Stimulated activated memory B cell treated with anti-CD40 and anti-IgM and Interleukin-4, amounts not matched to agents 10 μg/mL and 1 μg/mL and 100 μg/mL, for 72 hours (primary cell): ENCODE measurements at places on chromosomes 6 and 20.

DNA sequence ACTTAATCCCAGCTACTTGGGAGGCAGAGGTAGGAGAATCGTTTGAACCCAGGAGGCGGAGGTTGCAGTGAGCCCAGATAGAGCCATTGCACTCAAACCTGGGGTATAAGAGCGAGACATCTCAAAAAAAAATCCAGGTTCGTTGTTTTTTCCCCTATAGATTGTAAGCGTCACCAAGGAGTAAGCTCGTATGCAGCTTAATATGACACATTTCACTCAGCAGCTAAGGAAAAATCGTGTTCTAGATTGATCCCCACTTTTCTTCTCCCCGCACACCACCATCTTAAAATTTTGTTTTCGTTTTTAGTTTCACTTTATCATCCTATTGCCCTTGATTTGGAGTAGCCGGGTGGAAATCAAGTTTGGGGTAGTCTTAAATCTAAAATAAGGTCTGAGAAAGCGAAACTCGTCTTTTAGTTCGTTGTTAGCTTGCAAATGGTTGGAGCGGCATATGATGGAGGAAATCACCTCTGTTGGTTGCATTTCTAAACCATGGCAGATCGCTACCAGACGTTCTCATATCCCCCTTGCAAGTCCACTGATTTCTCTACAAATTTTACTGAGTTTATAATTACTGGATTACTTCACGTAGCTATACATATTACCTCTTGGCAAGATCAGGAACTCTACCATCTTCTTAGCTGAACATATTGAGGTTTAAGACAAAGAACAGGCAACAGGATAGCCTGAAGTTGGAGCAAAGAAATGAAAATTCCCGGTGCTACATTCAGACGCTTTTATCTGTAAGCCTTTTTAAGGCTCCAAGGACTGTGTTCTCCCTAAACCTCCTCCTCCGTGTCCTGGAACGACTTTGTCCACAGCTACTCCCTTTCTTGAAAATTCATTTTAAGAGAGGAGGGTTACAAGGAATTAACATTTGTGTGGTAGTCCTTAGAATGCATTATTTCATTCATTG, 91.1 kb upstream of the BTN3A2 start:
- no peak for ATAC-seq

DNA sequence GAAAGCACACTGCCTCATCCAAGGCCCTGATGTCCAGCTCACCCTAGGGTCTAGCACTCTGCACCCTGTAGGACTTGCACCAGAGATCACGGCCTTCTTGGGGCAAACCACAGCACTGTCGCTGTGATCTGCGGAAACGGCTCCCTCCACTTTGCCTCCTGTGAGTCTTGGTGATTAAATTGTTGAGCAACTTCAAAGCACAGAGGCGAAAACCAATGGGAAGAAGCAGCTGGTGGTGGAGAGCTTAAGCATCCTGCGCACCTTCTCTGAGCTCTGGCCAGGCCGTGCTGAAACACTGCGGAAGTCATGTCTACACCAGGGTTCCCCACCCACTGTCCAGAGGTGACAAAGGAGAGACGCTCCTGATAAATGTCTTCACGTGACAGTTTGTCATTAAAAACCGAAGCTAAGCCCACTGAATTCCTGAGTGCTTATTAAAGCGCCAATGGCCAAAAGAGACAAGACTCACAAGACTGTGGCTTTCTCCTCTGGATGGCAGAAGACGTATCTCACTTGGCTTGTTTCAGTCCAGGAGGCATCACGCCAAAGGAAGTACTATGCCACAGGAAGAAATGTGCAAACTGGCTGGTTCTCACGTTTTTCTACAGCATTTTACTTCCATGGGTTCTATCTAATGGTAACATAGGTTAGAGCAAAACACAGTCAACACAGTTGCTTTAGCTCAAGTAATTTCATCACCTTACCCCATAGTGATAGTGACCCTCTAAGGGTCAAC, 3.1 kb downstream of the RAMACL start:
- ATAC-seq, result no peak

DNA sequence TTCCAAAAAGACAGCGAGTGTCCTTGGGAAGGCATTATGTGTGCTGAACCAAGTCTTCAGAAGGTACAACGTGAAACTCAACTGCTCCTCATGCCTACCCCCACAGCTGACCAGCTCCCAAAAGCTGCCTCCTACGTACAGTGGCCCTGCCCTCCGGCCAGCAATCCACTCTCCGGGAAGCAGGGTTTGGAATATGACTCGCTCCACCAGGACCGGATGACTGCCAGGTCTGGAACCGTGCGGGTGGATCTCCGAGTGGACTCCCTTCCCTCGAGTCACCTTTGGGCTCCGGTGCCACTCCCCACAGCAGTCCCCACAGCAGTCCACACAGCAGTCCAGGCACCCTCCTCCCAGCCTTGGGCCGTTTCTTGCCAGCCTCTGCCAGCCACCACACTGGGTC, 4.3 kb downstream of the ZBTB46 start:
- ATAC-seq, result no peak

- ATAC-seq, result no peak
Measured at GRCh38 chr6:91088515-91088914, 501.6 kb upstream of the MAP3K7 start.

DNA sequence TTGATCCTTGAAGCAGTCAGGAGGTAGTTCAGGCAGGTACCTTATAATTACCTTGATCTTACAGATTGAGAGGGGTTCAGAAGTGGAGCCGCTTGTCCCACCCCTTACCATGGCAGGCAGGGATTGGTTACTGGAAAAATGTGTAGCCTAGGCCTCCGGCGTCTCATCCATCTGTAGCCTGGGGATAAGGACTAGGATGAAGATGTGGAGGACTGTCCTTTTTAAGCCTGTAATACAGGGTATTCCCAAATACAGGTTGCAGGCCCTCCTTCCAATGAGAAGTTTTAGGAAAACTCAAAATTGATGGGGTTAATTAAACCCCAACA, 2.8 kb downstream of the HMGA1 start:
- ATAC-seq, result no peak

DNA sequence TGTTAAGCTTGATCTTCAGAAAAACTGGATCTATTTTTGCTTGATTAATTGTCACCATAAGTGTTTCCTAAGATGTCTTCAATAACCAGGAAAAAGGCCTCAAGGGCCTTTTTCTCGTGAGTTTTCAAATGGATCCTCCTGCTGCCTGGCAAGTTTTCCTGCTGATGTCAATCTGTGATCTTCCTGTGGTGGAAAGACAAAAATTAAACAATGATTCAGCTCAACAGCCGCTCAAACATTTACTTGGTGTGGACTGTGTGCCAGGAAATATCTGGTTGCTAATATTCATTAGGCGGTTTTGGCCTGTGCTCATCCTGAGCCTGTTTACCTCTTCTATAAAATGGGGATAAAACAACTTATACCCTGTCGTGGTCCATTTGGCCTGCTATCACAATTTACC, 35.4 kb upstream of the SSTR4 start:
- no peak for ATAC-seq

GRCh38 chr6:79525272-79526100, 11.7 kb downstream of the LCA5 start:
- no peak for ATAC-seq

DNA sequence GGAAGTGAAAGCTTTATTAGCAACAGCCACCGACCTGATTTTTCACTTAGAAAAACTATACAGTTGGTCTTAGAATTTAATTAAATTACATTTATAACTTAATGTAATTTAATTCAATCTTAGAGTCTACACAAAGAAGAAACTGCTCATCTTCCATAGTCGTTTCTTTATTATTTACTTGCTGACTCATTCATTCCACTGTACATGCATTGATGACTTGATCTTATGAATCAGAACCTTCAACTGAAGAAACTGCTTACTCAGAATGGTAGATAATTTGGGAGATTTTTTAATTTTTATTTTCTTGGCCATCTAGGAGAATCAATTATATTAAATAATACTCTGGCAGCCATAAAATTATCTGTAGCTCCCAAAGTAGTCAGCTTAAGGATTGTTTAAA, 1021.6 kb upstream of the FLRT3 start:
- no peak for ATAC-seq

DNA sequence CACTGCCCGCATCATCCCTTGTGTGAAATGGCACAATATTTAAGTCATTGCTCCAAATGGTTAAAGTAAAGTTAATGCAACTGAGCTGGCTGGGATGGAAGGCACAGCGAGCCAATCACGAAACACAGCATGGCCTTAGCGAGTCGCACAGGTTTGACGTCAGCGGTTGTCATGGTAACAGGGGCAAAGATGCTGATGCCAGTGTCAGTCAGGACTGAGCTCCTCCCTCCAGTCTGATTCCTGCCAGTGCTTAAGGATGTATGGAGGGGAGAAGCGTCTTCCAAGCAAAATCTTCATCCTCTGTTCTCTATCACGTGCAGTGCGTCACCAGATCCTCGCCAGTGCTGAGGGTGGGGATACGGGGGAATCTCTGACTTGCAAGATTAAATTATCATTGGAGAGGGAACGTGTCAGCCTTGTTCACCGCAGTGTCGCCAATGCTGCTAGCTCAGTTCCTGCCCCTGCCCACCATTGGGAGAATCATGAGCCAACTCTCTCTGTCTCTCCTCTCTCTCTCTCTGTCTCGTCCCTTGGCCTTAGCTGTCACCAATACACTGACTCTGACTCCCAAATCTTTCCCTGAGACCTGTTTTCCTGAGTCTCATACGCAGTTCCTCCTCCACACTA, 24.5 kb downstream of the TSPYL4 start:
- no peak for ATAC-seq

DNA sequence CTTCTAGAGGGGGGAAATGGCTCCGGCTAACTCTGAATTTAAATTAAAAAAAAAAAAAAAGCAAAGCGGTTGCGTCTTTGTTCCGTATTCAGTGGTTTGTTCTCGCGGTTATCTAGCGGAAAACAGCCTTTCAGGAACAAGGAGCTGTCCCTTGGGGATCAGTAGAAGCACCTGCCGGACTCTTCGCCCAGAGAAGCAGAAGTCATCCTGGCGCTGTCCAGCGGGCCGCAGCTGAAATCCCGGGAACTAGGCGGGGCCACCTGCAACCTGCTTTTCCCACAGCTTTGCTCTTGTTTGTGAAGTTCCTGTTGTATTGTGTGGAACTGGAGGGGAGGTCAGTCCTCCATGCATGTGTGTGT, 43.9 kb upstream of the GJE1 start:
- ATAC-seq, result no peak

DNA sequence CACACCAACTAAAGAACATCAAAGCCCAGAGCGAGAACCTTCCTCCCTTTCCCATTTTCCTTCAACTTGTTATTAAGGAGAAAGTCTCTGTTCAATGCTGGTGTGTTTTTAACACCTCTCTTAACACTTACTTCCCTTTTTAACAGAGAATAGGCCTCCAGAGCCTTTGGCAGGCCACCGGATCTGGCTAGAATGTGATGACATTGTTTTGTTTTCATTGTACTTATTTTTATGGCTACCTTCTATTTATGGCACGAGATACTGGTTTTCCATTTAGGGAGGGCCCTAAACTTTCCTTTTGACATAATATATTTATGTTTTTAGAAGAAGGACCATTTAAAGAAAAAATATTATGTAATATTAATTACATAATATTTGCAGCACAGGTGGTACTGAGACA, 21.6 kb downstream of the TCF15 start:
- no peak for ATAC-seq

DNA sequence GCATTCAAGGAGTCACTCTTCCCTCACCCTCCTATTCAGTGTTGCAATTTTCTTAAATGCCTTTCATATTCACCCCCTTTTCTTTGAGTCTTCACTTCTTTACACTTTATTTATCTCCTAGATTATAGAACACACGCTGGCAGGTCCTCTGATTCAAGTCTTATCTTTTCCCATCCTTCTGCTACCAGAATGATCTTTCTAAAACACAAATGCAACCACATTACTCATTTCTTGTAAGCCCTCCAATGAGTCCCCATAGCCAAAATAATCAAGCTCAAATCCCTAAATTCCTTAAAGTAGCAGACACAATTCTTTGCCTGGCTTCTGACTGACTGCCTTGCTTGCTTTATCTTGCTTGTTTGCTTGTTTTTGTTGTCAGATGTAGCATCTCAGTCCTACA, 920.0 kb downstream of the TFAP2A start:
- ATAC-seq, result no peak

DNA sequence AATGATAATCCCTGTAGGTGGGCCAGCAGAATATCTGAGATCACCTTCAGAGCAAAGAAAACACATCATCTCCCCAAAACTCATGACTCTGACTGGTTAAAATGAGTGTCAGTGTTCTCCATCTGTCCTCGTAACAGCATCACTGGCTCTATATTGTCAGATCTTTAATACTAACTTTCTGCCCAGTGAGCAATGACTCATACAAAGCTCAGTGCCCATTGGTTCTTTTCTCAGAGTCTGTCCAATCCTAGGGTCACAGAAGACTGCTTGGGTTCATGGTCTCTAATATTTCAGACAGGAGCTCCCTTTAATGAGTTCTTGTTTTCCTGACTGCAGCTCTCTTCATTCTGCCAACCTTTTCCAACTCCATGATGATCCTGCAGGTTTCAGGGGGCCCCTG, 36.4 kb downstream of the HLA-DPB1 start:
- ATAC-seq, result peak; percentile 95

DNA sequence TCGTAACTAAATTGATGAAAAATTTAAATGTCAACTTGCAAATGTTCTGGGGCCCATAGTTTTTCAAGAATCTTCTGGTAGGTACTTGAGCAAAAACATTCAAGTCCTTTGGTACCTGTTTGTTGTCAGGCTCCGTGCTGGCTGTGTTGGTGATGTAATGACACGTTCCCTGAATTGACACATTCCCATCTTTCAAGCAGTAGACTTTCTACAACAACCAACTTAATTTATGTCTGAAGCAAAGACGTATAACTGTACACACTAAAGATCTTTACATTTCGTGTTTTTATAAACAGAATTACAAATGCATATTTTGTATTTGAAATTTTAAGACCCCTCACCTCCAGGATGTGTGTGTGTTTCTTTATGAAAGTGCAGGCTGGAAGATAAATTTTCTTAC, 49.5 kb downstream of the NCOA3 start:
- no peak for ATAC-seq

GRCh38 chr6:37205175-37205996, 35.4 kb downstream of the PIM1 start:
- no peak for ATAC-seq

GRCh38 chr6:165922309-165922794, 245.3 kb downstream of the TBXT start:
- no peak for ATAC-seq

DNA sequence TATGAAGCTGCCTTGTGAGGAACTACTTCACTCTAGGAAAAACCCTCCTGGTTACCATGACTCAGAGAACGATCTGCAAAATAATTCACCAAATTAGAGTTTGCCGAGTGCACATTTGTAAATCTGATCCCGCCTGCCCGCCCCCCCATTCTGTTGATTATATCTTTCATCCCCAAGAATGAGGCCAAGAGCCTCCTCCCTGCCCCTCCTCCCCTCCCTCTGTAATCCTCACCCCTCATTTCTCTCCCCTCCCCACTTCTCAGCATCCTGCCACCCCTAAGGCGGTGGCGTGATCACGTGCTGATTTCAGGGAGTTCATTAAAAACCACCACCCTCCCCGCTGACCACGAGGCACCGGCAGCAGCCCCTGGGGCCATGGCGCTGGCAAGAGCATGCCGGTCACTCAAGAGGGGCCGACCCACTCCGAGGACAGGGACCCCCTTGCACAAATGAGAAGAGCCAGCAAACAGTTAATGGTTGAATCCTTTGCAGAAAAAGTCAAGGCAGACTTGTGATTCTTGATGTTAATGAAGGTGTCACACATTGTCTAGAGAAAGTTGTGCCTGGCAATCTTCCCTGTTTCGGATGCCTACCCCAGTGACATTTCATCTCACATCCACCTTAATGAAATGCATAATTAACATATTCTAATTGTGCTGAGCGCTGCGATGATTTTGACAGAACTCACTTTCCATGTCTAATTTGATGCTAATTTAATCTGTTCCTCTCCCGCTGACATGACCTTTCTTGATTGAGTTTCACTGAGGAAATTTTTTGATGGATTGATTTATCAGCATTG, 247.9 kb downstream of the ZNF217 start:
- no peak for ATAC-seq
